ENCODE measurements at places on chromosomes 3 and 15.

DNA sequence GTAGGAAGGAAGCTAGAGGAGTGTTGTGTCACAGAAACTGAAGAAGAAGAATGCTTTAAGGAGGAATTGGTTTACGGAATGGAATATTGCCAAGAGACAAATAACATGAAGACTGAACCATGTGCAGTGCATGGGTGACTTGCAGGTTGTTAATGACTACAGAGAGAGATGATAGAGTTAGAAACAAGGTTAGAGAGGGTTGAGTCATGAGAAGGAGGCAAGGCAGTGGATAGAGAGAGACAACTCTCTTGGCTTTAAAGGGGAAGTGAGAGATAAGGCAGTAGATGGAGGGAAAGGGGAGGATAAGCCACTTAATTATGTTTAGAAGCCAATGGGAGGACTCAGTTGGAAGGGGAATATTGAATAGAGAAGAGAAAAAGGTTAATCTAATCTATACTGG is 119.3 kb upstream of the CCNL1 start:
- no peak for DNase-seq

- DNase-seq, result no peak
Observed at GRCh38 chr3:161413127-161413854, 42.0 kb upstream of the SPTSSB start.

DNA sequence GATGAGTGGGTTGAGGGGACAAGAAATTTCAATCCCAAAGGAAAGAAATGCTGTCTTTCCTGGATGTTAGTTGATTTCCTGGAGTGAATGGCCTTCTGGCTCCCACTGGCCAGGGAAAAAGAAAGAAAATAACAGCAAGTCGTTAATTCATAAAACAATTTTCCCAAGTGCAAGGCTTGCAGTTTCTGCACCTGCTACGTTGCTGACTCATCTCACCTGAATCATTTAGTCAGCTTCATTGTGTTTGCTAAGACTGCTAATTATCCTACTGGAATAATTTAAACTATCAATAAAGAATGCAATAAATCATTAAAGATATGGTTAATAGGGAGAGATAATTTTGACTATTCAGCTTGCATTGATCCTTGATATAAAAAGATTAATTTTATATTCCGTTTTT is 387.6 kb downstream of the ROBO2 start:
- DNase-seq, result no peak

- no peak for DNase-seq
Observed at GRCh38 chr3:5021116-5022092, 42.2 kb downstream of the BHLHE40 start.

DNA sequence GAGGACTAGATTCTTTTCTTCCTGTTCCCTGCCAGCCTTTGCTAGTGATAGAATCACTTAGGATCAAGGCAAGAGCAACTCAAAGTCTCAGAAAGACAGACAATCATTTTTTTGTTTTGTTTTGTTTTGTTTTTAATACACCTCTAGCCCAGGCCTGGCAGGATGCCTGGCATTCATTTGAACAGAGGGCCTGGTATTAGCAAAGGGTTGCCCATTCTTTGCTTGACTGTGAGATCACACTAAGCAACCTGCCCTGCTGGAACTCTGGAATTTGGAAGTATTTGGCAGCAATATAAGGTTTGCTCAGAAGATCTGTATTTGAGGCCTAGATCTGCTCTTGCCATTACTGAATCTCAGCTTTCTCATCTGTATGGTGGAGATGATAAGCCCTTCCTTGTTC is 21.8 kb upstream of the ATP13A5 start:
- no peak for DNase-seq

GRCh38 chr3:43210049-43211027 is 76.0 kb upstream of the SNRK start:
- DNase-seq, result no peak

DNA sequence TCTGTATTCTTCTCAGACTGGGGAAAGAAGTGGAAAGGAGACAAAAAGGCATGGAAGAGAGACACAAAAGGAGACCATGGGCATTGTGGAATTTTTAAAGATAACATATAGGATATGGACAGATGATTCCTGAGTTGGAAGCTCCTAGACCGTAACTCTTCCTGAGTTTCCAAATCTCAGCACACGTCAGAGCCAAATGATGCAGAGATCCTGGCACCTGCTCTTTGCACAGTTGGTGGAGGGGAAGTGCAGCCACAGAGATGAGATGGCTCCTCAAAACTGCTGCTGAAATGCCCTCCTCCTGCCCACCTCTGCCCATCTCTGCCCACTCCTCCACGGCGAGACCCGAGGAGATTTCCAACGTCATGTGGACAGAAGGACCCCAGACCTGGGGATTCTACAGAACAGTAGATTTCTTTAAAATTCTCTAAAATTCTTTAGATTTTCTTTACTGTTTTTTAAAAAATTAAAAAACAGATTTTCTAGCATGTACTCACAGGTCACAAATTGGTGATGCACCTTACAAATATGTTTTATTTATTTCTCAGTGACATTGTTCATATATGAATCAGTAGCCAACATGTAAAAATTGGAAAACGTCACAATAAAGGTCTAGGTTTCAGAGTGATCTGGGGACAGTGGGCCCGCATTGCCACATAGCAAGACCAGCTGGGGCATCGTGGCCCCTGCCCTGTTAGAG is 8.1 kb downstream of the CPN2 start:
- DNase-seq, result no peak

- DNase-seq, result no peak
Observed at GRCh38 chr15:65044724-65045481, at the start of gene SLC51B. SLC51B (plus strand) TSS chr15:65045387; CDS start chr15:65050005, 4,618 bp downstream.

DNA sequence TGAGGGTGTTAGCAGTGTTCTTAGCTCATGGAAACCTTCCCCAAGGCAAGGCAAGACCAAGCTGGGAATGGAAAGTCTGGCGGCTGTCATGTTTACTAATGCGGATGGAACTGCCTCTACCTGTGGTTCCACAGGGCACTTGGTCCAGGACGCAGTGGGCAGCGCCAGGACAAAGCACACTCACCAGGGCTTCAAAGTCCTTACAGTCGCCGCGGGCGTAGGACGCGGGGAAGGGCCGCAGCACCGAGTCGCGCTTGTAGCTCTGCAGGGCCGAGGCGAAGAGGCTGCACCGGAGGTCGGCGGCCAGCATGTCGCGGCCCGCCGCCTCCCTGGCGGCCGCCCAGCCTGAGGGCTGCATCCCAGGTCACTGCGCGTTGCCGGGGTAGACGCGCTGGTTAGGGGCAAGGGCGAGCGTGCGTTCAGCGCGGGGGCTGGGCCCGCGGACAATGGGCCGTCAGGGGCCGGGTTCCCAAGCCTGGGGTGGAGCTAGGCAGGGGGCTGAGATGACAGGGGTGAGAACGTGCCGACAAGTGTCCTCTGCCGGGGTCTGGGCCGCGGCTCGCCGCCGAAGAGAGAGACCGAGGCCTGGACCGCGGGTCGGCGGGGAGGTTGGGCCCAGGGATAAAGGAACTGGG is 497 bp downstream of the PARP16 start:
- no peak for DNase-seq

GRCh38 chr15:96969732-96970710 is 639.5 kb downstream of the NR2F2 start:
- DNase-seq, result no peak

DNA sequence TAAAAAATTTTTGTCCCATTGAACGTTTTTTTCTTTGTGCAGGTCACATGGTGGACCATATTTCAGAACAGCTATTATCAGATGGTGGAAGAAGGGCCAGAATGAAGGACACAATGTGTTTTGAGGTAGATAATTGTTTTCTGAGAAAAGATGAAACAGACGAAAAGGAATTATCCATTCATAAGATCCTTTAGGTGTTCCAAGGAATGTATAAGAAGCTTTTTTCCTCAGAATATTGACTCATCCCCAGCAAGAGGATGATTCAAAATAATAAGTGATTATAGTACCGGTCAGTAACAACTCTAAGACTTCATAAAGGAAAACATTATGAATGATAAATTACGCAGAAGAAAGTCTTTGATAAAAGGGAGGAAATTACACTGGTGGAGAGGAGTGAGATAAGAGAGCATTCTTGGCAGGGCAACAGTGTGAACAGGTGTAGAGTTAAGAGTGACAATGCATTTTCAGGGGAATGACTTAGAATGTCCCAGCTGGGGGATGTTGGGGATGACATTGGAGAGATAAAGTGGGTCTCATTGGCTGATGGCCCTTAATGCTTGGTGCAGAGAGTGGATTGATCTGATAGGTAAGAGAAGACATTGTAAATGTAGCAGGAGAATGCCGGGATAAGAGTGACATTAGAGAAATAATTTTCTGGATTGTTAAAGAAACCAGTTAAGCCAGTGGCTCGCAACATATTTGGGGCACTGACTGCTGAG is 27.0 kb upstream of the AQP9 start:
- no peak for DNase-seq

GRCh38 chr3:30198162-30198561 is 408.2 kb upstream of the TGFBR2 start:
- no peak for DNase-seq

DNA sequence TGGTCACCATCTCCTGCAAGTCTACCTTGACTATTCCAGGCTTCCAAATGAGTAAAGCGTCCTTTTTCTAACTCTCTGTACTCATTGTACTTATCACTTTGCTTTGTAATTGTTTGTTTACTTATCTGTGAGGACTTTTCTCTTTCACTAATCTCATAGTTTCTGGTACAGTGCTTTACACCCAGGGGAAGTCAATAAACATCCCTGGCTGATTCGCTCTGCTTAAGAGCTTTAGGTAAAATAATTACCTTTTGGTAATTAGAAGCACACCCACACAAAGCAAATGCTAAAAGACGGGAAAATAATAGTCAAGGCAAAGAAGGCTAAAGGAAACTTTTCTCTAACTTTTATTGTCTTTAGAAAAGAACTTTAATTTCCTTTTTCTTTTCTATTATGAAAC is 466.9 kb upstream of the ROBO1 start:
- no peak for DNase-seq

- DNase-seq, result peak; percentile 72
Observed at GRCh38 chr15:40064231-40064894, 25.4 kb upstream of the SRP14 start.

GRCh38 chr3:52841211-52841980 is 6.6 kb upstream of the MUSTN1 start:
- DNase-seq, result no peak

DNA sequence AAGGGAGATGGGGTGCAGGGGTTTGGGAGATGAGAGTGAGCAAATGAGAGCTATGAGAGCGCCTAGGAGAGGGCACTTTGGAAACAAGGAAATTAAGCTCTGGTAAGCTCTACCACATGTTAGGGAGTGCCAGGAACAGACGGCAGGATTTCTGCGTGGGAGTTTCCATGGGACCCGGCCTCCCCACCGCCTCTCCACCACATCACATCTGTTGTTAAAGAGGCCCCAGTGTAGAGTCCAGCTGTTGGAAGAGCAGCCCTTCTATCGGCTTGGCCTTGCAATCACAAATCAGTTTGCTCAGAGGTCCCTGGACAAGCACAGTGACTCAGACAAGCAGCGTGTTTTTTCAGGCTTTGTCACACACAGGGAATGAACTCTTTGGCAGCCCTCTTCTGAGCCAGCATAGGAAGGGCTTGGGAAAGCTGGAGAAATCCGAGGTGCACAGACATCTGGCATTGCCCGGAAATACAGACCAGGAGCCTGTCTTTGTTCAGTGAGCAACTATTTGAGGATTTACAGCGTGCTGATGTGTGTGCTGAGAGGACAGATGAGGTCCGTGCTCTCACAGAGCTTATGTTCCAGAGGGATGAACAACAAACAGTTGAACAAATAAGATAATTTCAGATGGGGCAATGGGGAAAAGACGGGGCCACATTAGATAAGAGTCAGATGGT is 370.6 kb upstream of the PROK2 start:
- peak; percentile 99 for DNase-seq

- no peak for DNase-seq
Observed at GRCh38 chr3:107641572-107642307, 119.0 kb downstream of the BBX start.

- peak; percentile 47 for DNase-seq
Observed at GRCh38 chr15:38474155-38474757, 20.3 kb downstream of the FAM98B start.

- no peak for DNase-seq
Observed at GRCh38 chr3:194686816-194687637, 1.3 kb downstream of the FAM43A start.

- no peak for DNase-seq
Observed at GRCh38 chr3:170179432-170179831, 2.1 kb downstream of the PHC3 start.

DNA sequence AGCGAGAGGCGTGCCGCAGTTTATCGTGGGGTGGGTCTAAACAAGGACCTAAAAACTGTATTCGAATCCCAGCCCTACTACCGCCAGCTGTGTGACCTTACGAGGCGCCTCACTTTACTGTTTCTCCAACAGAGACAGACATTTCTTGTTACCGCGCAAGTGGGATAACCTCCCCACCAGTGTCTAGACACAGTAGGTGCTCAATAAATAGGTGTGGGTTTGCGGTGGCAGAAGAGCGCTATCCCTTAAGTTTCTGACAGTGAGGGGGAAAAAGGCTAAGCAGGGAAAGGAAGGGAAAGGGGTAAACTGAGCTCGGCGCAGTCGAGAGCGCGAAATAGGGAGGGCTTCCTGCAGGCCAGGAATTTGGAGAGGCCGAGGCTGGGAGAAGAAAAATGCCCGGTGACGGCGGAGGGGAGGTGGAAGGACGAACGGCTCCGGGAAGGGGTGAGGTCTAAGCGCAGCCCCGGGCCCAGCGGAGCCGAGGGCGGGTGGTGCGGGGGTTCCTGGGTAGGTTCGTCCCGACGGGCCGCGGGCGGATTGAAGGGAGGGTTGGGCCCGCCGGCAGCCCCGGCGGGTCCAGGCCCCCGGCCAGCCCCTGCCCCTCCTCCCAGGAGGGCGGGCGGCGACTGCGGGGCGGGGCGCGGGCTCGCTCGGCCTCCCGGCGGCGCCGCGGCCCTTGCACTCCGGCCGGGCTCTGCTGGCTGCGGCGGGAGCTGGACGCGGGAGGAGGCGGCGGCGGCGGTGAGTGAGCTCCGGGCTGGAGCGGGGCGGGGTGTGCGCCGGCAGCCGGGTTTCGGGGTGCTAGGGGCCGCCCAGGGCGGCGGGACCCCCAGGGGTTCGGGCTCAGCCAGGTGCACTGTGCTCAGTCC is at the start of gene CGNL1:
TSS of gene CGNL1 (plus strand) at position 679 of the 869 bp plus-strand sequence. CDS start 61,495 bp downstream, outside the sequence.
- DNase-seq, result no peak

GRCh38 chr3:18216996-18217395 is 208.1 kb downstream of the SATB1 start:
- DNase-seq, result no peak

GRCh38 chr3:98563661-98564281 is 29.6 kb downstream of the CPOX start:
- DNase-seq, result peak; percentile 21

DNA sequence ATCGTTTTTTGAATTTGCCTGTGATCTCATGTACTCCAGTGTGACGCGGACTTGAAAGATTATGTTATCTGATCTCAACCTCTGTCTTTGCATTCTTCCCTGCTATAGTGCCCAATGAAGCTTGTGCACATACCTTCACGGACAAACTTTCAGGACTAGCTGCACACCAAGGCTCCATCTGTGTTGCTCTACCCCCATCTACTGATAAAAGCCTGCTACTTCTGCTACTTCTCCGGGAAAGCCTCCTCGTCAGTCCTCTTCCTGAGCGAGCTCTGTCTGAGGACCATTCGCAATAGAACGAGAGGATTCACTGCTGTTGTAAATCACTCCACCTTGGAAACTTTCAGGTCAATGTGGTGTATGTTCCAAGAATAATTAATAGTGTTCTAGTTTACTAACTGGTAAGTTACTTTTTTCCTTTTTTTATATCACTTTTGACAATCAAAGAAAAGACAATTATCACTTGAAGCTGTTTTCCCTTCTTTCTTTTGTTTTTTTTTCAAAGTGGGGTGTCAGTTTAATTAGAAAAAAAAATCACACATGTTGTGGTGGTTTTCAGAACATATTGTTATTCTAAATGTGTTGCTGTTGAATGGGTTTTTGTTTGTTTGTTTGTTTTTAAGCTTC is 217.6 kb downstream of the ARRDC4 start:
- DNase-seq, result peak; percentile 72

GRCh38 chr15:74716651-74717050 is 8.7 kb downstream of the CYP1A1 start:
- no peak for DNase-seq

Measured in fibroblast of skin of left quadriceps (primary cell).